NCI-H1105 treated with DMSO at 0.1 percent for 48 hours (cell line): ENCODE measurements at places on chromosomes 11 and 22.

DNA sequence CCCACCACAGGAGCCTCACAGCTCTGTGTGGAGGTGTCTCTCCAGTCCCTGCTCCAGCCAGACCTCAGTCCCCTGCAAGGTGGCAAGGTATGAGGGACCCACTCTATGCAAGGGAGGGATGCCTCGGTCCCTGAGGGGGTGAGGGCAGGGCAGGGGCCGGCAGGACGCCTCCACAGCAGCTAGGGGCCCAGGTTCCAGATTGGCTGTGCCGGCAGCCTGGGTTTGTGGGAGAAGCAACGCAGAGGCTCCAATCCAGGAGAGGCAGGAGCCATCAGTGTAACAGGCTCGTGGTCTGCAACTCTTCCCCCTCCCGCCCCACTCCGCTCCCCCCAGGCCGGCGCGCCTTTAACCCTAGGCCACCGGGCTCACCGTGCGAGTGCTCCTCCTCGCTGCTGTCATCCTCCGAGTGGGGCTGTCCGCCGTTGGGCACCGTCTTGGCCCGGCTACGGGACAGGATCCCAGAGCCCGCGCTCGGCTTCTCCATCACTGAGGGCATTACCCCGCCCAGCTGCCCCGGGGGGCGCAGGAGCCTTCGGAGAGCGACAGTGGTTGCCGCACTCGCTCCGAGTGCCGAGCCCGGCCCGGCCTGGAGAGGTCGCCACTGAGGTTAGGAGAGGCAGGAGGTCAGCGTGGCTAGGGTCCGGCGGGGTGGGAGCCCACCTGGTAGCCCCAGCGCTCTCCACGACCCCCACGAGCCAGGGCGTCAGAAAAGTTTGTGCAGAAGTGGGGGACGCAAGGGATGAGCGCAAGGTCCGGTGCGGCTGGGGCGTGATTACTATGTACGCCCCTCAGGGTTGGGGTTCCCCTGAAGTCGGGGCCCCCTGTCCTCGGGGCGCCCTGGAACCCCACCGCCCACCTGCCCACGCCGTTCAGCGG is 765 bp downstream of the RCOR2 start:
- DNase-seq, result peak; percentile 39

- DNase-seq, result no peak
These were observed 7.6 kb downstream of the MAML2 start for GRCh38 chr11:96335388-96335787.

- DNase-seq, result no peak
These were observed 202.8 kb upstream of the SEZ6L start for GRCh38 chr22:25966448-25966913.

- no peak for DNase-seq
These were observed 581 bp upstream of the EIF3L start for GRCh38 chr22:37848587-37849088.

DNA sequence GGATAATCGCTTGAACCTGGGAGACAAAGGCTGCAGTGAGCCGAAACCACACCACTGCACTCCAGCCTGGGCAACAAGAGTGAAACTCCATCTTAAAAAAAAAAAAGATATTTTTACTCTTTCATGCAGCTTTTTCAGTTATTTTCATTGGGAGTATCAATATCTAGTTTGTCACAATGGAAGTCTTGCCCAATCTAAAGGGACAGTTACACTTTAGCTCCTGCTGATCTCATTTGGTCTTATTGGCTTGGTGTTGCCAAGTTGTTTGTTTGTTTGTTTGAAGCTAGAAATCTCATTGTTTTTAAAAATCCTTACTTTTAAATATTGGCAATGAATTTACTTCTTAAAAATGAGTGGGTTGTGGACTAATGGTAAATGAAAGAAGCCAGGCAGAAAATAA is 24.7 kb downstream of the CEP295 start:
- DNase-seq, result no peak
